Fibroblast of skin of left quadriceps (primary cell): ENCODE measurements at places on chromosomes 16 and 17.

GRCh38 chr17:40984226-40984625 lies at the start of gene KRT40:
Gene KRT40 (minus strand): TSS chr17:40984326. CDS start chr17:40984273, 53 bp downstream.
- no peak for DNase-seq

- no peak for DNase-seq
Measured at GRCh38 chr16:57611181-57611580, 17.2 kb upstream of the ADGRG1 start.

DNA sequence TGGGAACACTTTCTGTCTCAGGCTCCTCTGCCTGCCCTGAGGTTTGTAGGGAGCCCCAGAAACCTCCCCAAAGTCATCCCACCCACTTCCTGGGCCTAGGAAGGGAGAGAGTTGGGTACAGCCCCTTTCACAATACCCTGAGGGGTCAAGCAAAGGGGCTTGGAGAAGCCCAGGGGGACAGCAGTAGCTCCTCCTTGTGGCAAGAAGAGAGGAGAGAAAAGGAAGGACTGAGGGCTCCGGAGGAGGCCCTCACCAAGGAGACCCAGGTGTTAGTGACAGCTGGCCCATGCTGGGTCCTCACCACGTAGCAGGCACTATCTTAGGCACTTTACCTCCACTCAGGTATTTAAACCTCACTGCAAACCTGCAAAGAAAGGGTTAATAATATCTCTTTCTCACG lies 112.8 kb downstream of the IRX5 start:
- no peak for DNase-seq

DNA sequence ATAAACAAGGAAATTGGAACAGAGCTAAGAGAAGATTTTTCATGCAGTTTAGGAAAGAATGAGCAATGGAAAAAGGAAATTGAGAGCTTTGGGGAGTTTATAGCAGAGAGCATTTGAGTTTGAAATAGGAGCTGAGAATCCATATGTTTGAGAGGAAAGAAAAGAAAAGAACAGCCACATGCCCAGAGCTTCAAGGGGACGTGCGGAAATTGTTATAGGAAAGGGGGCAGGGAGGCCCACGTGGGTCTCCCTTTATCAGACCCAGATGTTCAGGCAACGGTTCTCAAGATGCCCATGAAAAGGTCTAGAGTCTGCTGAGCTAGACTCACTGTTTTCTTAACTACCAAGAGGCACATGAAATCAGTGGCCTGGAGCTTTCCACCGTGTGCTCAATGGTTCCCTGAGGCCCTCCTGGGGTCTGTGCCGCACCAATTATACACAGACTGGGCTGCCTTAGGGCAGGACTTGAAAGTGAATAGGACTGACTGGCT lies 31.2 kb downstream of the CHD9 start:
- DNase-seq, result peak; percentile 81

GRCh38 chr17:740240-741017 lies 8.0 kb downstream of the TLCD3A start:
- no peak for DNase-seq

DNA sequence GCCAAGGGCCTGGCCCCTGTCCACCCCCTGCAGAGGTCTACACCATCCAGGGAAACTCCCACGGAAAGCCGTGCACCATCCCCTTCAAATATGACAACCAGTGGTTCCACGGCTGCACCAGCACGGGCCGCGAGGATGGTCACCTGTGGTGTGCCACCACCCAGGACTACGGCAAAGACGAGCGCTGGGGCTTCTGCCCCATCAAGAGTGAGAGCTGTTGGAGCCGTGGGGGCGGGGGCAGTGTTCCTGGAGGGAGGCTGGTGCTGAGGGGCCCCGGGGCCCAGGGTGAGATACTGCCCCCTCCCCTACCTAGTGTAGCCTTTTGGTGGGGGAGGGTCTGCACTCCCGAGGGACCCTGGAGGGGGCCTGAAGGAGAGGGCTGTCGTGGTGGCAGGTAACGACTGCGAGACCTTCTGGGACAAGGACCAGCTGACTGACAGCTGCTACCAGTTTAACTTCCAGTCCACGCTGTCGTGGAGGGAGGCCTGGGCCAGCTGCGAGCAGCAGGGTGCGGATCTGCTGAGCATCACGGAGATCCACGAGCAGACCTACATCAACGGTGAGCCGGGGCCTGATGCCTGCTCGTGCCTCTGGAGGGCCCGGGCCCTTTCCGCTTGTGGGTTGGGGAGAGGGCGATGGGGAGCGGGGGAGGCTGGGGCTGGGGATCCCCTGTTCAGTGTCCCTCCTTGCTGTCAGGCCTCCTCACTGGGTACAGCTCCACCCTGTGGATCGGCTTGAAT lies 38.8 kb downstream of the MRC2 start:
- DNase-seq, result no peak

GRCh38 chr17:81412490-81413093 lies 17.3 kb downstream of the BAHCC1 start:
- DNase-seq, result no peak

DNA sequence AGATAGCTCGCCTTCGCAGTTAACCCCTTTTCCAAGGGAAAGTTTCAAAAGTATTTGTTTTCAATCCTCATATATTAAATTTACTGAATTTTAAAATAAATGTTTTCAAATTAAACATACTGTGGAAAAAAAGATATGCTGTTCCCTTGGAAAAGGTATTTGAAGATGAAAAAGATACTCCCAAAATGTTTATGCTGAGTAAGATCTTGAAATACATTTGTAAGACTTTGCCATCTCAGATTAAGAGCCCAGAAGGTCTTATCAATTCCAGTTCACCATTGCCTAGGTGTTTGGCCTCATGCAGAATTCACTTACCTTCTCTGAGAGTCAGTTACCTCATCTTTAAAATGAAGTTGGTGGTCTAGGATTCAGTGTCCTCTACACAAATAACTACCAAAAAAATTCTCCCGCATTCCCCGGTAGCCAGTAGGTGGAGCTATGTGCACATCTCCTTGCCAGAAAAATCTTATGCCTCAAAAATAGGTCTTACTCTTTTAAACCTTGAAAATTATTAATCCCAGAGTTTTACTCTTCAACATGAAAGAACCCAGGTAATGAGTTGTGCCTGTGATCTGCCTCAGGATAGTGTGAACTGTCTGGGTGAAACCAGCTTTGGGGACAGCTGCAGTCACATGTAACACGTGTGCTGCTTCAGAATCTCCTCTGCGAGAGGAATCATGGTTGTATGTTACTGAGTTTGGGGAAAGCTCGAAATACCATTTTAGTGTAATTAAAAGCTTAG lies 178.3 kb downstream of the MRTFB start:
- no peak for DNase-seq

GRCh38 chr17:58254803-58255202 lies 16.4 kb downstream of the LPO start:
- DNase-seq, result no peak

DNA sequence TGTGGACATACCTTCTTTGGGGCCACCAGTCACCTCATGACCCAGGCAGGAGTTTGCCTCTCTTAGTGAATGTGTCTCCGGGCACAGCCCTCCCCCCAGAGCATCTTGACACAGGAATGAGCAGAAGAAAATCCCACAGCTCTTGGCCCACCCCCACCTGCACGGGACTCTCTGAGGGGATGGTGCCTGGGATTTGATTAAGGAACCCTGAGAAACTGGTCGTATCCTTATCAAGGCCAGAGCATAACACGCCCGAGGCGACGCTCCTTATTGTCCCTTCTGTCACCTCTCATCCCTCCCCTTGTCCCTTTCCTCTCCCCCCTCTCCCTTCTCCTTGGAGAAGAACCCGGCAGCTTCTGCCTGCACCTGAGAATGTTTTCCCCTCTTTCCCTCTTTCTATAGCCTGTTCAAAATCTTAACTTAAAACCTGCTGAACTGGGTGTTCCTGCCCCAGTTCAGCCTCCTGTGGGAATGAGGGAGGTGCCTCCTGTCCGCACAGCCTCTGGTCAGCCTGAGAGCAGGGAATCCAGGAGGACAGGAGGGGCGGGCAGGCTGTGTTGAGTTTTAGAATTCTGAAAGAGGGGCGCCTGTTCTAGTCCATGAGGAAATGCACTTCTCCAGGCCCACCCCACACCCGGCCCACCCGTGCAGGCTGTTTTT lies 140.7 kb upstream of the PLCG2 start:
- no peak for DNase-seq

DNA sequence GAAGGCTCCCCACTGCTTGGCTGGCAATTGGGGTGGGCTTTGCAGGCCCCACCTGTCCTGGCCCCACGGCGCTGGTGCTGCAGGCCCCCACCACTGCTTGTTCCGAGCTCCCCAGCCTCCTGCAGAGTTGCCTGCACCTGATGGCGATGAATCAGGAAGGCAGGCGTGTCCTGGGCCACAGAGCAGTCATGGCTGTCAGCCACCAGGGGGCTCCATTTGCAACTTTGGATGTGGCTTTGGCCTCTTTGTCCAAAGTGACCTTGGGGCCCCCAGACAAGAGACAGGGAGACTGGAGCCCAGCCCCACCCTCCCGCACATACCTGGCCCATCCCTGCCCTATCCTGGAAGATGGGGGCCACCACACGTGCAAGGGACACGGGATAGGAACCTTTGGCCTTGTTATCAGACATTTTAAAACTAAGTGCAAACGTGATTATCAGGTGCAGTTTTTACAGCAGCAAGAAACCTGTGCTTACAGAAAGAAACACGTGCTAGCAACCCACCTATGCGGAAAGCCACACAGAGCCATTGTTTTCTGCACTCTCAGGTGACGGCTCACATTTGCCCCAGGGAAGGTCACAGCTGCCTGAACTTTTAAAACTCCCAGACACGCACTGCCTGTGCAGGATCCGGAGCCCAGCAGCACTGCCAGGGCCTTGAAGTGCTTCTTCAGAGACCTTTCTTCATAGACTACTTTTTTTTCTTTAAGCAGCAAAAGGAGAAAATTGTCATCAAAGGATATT lies at the start of gene DNASE1:
DNASE1 (plus strand) TSS at position 443 of the 743 bp plus-strand sequence. CDS start 683 bp downstream, outside the sequence.
- DNase-seq, result no peak

- DNase-seq, result no peak
Measured at GRCh38 chr17:79818026-79818758, 21.0 kb downstream of the CBX4 start.

DNA sequence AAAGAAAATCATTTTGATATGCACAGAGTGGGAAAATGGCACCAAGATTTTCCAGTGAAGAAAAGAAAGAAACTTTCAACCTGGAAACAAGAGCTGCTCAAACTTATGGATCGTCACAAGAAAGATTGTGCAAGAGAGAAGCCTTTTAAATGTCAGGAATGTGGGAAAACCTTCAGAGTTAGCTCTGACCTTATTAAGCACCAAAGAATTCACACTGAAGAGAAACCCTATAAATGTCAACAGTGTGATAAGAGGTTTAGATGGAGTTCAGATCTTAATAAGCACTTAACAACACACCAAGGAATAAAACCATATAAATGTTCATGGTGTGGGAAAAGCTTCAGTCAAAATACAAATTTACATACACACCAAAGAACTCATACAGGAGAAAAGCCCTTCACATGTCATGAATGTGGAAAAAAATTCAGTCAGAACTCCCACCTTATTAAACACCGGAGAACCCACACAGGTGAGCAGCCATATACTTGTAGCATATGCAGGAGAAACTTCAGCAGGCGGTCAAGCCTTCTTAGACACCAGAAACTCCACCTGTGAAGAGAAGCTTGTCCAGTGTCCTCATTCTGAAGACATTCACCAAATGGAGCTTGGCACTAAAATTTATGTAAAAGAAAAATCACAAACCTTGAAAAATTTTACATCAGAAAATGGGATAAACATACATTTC lies 12.2 kb downstream of the ZNF75A start:
- DNase-seq, result no peak

DNA sequence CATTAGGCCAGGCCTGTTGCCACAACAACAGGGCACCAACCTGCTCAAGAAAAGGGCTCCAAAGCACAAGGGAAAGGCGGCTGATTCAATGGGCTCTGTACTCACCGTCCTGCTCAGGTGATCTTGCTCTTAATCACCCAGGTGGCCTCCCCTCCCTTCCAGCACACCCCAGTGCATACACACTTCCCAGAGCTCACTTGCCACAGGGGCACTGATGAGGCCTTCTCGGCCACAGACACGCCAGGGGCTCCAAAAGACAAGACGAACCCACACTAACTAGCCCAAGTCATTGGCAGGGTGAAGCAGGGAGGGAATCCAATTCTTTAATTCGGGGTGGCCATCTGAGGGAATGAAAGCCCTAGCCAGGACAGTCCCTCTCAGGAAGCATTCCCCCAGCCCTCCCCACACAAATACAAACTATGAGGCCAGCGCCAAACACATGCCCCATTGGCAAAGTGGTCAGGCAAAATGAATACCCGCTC lies 1.4 kb downstream of the MYO18A start:
- DNase-seq, result no peak

- DNase-seq, result no peak
Measured at GRCh38 chr17:33647956-33648355, 354.9 kb upstream of the ASIC2 start.

- DNase-seq, result no peak
Measured at GRCh38 chr17:58165981-58166380, 801 bp upstream of the OR4D2 start.

DNA sequence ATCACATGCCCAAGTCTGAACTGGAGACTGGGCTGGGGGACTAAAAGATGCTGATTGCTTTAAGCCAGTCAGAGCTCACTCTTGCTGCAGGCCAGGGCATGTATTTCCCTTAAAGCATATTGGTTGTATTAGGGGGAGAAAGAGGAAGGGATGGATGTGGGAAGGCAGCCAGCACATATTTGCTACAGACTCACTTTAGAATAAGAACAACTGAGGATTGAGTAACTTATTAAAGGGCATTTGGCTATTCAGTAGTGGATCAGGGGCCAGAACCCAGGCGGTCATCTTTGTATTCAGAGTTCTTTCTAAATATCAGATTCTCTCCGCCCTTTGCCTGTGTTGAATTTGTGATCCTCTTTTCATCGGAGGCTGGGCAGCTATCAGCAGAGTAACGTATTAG lies 231.7 kb downstream of the HAPSTR1 start:
- no peak for DNase-seq

DNA sequence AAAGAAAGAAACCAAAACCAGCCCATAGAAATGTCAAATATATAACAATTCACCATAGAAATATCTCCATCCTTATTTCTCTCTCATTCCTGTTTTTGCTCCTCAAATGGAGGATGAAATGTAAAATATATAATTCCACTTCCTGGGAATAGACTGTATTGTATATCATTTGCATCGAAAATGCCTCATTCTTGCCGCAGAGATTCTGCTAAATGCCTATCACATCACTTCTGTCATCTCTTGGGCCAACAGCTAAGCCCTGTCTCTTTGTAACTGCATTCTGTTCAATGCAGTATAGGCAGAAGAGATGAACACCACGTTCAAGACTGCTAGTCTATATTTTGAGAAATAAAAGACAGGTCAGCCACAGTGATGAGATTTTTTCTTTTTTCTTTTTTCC lies 956.3 kb upstream of the SOX9 start:
- DNase-seq, result no peak

DNA sequence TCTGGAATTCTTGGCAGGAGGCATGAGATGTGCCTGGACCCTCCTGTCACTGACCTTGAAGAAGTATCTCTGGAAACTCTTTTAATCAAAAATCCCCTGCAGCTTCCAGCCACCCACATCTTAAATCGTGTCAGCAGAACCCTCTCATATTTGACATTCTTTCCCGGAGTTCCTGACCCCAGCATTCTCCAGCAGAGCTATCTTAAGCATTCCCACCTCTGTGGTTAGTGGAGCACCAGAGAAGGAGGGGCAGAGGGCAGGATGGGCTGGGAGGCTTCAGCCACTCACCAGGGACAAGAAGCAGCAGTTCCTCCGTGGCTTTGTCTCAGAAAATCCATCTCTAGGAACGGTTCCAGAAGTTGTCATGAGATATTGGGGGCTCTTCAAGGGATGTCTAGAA lies 149.9 kb downstream of the RGS9 start:
- peak; percentile 62 for DNase-seq
